ENCODE measurements at places on chromosomes 16 and 17.

GRCh38 chr16:31505483-31505882, 2.7 kb downstream of the RUSF1 start:
- no peak for DNase-seq

DNA sequence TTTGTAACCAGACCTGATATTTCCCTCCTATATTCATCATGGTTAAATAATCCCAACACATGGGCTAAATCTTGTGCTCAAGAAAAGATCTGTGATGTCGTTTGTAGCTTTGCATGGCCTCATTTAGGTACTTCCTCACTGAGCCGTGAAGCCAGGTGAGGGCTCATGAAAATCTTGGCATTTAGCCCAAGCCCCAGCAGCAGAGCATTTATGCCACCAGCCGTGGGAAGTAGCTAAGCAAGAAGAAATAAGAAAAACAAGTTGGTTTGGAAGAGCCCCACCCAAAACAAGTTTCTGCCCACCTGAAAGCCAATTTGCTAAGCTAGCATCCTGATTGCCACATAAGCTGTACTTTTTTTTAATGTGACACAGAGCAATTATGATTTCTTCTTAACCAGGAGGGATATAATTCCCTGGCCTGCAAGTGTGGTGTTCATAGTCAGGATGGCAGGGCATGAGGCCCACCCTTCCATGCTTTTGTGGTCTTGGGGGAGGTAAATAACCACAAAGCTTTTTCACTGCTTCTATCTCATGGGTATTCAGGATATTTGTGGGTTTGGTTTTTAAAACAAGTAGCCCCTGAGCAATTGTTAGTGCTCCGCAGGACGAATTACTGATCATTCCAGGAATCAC, 10.5 kb downstream of the TMIGD1 start:
- DNase-seq = no peak

DNA sequence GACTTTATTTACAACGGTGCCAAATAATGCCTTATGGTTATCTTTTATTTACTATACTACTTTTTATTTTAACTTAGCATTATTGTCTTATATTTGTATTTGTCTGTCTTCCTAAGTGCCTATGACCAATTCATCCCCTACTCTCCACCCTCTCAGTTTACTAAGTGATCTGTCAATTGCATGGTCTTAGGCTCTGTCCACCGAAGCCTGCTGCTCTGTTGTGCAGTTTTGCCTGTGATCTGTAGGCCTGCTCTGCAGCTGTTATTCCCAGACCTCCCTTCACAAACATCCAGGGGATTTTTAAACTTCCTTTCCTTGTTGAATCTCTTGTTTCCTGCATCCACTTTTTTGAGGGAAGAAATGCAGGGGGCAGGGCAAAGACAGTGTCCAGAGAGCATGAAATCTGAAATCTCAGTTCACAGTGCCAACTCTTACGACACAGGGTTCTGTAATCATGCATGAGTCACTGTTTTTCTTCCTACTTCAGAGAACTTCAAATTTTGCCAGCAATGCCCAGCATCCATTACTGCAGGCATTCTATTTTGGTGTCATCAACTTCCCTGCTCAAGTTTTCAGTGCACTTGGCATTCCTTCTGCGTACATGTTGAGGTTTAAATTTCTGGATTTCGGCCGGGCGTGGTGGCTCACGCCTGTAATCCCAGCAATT, 11.4 kb downstream of the SLFN5 start:
- DNase-seq = no peak

DNA sequence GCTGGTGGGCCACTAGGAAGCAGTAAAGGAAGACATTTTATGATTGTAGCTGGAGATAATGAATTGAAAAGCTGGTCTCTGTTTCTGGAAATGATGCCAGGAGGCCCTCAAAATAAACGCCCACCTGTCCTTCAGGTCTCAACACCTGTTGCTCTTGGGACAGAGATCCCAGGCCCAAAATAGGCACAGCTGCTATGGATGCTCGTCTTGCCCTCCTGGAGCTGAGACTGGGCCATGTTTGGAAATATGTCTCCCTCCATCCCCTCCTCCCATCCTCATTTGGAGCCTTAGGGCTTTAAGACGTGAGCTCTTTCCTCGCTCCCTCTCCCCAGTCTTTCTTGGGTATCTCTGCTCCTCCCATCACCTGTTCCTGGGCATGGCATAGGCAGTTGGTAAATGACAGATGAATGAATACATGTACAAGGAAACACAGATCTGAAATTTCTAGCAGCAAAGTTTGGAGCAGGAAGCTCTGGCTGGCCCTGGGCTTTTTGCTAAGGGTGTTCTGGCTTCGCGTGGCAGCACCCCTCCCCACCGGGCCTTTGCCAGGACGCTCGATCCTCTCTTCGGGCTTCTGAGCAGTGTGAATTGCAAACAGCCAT, 33.3 kb downstream of the MYH3 start:
- DNase-seq = no peak

DNA sequence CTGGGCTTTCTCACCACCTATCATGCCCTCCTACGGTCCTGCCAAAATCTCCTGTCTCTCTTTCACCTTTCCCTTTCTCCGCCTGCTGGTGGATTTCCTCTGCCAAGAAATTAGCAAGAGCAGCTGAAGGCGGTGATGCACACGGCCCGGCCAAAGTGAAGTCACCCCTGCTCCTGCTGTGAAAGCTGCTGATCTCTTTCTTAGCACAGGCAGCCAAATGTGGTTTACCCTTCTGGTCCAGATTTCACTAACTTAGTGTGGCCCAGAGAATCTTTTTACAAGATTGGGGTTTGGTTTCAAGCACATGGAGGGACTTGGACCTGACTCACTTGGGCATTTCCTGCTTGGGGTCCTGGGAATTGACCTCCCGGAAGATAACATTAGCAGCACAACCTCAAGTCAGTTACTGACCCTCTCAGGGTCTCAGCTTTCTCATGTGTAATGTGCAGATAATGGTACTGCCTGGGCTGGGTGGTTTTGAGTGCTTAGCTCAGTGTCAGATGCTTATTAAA, 155.7 kb downstream of the SOCS1 start:
- no peak for DNase-seq

DNA sequence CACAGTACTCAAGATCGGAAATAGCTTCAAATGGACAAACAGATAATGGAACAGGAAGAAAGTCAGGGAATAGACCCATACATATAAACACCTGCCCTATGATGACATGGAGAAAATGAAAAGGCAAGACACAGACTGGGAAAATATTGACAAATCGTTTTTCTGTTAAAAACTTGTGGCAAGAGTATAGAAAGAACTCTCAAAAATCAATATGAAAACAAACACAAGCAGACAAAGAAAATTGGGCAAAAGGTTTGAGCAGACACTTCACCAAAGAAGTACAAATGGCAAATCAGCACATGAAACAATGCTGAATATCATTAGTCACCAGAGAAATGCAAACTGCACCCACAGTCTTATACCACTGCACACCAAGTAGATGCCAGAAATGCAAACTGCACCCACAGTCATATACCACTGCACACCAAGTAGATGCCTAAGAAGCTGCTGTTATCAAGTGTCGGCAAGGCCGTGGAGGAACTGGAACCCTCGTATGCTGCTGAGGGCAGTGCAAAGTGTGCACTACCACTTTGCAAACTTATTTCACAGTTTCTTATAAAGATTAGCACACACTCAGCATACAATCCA, 123.5 kb upstream of the CHMP6 start:
- DNase-seq = no peak

DNA sequence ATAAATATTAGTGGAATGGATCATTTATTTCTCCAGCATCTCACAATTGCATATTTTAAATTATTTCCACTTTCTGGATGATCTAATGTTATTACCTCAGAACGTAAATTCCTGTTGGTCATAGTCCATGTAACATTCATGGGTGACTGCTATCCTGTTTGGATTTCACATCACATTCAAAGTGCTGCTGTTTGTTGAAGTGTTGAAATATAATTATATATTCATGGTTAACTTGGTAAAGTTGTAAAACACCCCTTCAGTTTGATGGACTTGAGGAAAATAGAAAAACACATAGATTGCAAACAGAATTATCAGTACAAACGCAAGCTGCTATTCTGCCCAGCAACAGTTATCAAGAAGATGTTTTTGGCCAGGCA, 59.6 kb downstream of the TANGO6 start:
- DNase-seq = no peak

GRCh38 chr17:77190576-77190975, 49.8 kb downstream of the SEC14L1 start:
- DNase-seq = no peak

DNA sequence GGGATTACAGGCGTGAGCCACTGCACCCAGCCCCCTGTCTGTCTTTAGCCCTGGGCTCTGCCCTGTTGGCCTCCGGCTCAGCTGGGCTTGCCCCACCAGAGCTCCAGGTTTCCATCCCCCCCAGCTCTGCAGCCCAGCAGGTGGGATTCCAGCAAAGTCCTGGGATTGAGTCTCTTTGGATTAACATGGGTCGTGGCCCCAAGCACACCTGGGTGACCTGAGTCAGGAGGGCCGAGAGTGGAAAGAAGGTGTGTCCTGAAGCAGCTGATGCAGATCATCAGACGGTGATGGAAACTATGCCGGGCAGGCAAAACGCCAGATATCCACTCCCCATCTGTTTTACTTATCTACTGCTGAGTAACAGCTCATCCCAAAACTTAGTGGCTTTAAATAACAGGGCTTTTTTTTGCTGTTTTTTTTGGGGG, 72.5 kb downstream of the KNOP1 start:
- DNase-seq = no peak

DNA sequence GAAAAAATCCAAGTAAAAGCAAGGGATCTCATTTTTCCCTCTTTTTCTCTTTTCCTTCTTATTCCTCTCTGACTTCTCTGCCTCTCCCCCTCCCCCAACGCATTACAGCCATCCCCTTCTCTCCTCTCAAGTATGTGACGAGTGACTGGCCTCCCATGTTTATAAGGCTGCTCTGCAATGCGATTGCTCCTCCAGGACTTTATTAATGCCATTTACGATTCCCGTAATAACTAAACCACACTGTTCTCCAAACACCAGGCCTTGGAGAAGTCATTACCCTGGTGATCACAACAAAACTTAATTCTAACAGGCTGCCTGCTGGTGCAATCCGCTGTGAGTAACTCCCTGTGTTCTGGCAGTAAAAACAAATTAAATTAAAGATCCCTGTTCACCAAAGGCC, 88.8 kb downstream of the HS3ST3B1 start:
- DNase-seq = no peak

- no peak for DNase-seq
These were observed 2.7 kb downstream of the TXNDC17 start for GRCh38 chr17:6643451-6644125.

GRCh38 chr17:79097226-79098055, 22.8 kb downstream of the ENGASE start:
- DNase-seq = no peak

- no peak for DNase-seq
These were observed 129.8 kb downstream of the TANC2 start for GRCh38 chr17:63095879-63096278.

DNA sequence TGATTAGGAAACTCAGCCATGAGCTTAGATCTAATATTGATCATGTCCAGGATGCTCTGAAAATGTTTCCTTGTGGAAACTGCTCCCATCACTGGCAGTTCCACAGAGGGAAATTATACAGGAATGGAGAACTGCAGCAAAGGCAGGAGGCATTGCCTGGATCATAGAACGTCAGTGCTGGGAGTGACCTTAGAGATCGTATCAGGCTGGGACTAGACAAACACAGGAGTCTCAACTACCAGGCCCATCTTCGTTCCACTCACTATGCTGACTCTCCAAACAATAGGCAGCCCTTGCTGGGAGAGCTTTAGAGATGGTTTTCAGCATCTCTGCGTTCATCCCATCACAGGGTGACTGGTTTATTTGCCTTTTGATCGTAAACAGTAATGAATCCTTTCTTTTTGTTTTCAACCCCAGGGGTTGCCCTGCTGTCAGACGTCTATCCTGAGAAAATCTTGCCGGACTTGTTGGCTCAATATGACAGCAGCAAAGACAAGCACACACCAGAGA, 130.3 kb downstream of the TANGO6 start:
- DNase-seq = no peak

- DNase-seq = no peak
These were observed 11.8 kb upstream of the MLYCD start for GRCh38 chr16:83887080-83887479.

GRCh38 chr17:40194821-40195220, 17.6 kb downstream of the RAPGEFL1 start:
- no peak for DNase-seq
